Stimulated activated CD8-positive, alpha-beta memory T cell treated with anti-CD3 and anti-CD28 coated beads, Interleukin-7, amount 100 ng/mL, for 1 hour (primary cell): ENCODE measurements at places on chromosomes 5 and 9.

DNA sequence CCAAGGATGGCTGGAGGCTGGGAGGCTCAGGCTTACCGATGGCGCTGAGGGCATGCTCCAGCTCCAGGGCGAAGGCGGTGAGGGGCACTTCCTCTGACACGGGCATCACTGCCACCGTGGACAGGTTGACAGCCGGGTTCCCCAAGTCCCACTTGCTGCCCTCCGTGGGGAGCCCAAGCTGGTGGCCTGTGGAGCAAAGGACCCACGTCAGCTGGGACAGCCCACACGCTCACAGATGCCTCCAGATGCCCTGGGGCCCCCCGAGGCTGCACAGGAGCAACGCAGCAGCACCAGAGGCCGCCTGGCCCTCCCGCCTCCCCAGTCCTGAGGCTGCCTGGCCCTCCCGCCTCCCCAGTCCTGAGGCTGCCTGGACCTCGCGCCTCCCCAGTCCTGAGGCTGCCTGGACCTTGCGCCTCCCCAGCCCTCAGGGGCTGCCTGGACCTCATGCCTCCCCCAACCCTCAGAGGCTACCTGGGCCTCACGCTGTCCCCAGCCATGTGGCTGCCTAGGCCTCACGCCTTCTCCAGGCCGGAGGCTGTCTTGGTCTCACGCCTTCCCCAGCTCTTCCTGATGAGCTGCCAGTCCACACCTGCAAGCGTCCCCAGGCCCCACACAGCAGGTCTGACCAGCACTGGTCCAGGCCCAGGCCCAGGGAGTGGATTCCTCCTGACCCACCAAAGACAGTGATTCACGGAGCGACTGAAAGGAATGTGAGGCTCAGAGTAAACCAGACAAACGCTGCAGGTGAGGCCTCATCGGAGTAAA lies 25.6 kb upstream of the NSMF start:
- DNase-seq: no peak

DNA sequence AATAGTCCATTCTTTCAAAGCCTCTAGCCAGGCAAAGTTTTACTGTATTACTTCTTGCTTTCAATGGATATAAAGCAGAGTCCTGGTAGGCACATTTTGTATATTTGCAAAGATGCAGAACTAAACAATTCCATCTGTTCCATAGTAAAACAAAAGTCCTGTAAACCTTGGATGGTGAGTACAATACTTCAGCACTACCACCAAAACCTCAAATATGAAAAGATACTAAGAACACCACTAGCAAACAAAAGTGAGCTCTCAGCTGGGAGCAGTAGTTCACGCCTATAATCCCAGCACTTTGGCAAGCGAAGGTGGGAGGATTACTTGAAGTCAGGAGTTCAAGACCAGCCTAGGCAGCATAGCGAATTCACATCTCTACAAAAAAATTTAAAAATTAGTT lies 195.0 kb downstream of the MSX2 start:
- no peak for DNase-seq

GRCh38 chr5:98769210-98769958 lies 4.1 kb upstream of the RGMB start:
- DNase-seq: no peak

DNA sequence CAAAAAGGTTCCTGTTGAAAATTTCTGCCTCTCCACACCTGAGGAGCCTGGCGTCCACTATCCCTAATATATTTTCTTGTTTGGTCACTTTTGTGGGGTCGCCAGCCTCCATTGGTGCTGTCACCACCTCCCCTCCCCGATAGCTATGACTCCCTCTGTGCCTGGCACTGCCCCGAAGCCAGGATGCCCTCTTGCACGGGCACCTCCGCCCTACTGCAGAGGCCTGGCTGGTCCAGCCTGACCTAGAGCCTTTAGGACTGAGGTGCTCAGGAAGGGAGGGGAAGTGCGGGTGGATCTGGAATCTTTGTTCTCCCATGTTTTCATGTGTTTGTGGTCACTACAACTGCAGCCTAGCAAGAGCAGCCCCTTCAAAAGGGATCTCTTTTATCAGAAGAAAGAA lies 62.6 kb downstream of the WNK2 start:
- DNase-seq: no peak
